ENCODE measurements at places on chromosomes 4 and X.

GRCh38 chr4:15771216-15772058 lies 6.7 kb upstream of the CD38 start:
- no peak for DNase-seq

DNA sequence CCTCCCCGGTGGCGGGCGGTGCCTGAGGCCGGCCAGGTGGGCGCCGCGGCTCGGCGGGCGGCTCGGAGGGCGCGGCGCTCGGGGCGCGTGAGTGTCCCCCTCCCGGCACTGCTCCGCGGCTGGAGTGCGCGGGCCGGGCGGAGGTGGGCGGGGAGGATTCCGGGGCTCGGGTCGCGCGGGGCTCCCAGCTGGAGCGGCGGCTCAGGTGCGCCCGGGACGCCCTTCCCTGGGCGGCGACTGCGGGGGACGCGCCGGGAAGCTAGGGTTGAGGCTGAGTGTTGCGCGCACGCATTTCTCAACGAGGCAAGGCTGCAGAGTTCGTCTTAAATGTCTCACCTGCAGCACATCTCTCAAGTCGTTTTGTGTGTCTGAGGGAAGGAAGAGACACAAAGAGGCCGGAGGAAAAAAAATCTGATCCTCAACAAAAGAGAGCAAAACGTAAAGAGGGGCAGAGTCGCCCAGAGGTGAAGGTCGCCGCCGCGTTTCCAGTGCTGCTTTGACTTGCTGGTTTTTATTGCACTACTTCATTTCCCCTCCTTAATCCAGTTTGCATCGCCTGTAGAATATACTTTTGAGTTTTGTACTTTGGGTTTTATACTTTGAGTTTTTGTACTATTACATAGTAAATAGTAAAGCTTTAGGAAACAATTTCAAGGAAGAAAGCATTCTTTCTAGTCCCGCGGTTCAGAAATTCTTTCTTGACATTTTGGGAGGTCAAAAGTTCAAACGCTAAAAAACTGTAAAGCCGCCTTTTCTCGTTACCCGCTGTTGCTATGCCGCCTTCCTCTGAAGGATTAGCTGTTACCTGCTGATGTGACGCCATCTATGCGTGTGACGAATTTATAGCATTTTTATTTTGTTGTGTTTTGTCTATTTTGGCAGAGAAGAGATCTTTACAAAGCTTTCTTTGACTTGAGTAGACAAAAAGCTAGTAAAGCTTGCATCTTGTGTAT lies 106.5 kb upstream of the STOX2 start:
- DNase-seq, result no peak

- DNase-seq, result no peak
Observed at GRCh38 chr4:18319431-18319830, 297.9 kb upstream of the LCORL start.

- DNase-seq, result no peak
Observed at GRCh38 chr4:2042204-2042946, 16.8 kb upstream of the NAT8L start.

DNA sequence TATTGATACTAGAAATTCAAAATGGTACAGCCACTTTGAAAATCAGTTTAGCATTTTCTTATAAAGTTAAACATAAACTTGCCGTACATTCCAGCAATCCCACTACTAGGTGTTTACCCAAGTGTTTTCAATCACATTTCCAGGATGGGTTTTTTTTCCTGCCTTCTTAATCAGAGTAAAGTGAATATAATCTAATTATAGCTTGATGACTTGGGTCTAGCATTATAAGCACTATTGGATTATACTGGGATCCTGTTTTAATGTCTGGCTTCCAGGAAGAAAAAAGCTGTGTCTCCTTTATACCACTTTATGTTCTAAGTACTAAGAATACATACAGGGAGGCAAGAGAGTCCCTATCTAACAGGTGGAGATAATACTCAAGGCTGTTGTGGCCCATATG lies 103.3 kb upstream of the KLHL13 start:
- DNase-seq, result no peak

DNA sequence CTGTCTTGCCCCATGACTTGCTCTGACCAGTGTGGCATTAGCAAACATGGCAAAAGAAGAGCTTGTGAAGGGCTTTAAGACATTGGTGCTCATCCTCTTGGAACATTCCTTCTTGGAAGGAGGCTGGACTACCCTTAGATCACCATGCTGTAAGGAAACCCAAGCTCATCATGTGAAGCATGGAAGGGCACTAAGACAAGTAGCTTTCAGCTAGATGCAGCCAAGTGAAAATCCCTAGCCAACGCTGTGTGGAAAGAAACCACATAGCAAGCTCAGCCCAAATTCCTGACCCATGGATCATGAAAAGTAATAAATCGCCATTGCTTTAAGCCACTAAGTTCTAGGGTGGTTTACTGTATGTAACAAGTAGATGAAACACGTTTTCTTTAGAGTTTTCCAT lies 12.4 kb upstream of the PACRGL start:
- DNase-seq, result no peak

DNA sequence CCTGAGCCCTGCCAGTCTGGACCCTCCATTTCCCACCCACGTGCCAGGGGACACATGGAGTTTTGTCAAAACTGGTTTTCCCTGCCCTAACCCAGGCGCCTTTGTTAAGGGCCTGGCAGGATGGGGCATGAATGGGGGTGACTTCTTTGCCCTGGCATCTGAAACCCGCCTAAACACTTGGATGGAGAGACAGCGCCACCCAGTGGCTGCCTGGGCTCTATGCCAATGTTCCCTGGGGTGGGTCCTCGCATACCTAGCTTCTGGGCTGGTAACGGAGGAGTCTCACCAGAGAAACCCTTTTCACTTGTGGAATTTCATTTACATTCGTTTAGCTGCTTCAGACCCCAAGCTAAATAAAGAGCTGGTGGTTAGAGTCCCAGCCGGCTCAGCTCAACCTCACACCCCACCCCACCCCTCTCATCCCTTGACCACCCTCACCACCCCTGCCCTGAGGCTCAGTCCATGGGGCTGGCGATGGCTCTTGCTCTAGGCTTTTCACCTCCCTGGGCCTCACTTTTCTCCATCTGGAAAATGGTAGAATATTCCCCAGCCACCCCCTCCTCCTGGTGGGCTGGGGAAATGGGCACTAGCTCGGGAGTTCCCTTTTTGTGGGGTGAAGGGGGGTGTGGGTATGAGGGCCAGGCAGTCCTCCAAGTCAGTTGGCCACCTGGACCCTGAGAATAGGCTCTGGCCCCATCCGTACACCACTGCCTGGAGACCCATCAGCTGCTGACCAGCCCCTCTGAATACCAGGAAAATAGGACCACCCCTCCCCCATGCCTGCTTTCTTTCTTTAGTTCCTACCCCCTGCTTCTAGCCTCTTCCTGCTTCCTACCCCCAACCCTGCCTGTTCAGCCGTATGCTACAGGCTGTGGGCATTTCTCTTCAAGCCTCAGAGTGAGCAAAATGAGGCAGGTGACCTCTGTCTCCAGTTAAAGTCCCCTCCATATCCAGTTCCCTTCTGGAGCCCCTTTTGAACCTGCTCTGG lies 57.1 kb upstream of the PJA1 start:
- peak; percentile 9 for DNase-seq

- DNase-seq, result no peak
Observed at GRCh38 chr4:32112891-32113290, 1392.7 kb downstream of the PCDH7 start.

- no peak for DNase-seq
Observed at GRCh38 chrX:100812216-100813158, 7.7 kb upstream of the CSTF2 start.
